Kidney glomerular epithelial cell (primary cell): ENCODE measurements at places on chromosomes 16 and 17.

DNA sequence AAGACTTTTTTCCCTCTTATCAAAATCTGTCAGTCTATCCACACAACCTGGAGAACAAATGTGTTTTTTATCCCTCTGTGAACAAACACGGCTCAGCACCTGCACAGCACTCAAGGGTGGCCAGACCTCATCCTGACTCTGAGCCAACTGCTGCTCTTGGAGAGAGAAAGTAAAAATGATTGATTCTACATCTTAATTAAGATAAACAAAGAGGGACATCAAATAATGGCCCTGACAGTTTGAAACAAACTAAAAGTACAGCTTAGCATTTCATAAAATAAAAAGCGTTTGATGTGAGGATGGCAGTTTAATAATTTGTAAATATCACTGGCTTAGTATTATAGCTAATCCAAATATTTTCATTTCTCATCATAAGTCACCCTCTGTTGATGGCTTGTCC, 106.2 kb downstream of the SNX11 start:
- DNase-seq, result no peak

GRCh38 chr16:80174416-80174815, 366.4 kb upstream of the DYNLRB2 start:
- peak; percentile 90 for DNase-seq

DNA sequence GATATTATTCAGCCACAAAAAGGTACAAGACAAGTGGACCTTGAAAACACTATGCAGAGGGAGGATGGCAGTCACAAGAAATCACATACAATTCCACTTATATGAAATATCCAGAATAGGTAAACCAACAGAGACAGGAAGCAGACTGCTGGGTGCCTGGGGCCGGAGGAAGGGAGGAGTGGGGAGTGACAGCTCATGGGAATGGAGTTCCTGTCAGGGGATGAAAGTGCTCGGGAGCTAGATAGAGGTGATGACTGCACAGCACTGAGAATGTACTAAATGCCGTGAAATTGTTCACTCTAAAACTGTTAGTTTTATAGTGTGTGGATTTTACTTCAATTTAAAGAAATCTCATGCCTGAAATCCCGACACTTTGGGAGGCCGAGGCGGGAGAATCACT, 74.2 kb upstream of the MED9 start:
- DNase-seq, result peak; percentile 8

DNA sequence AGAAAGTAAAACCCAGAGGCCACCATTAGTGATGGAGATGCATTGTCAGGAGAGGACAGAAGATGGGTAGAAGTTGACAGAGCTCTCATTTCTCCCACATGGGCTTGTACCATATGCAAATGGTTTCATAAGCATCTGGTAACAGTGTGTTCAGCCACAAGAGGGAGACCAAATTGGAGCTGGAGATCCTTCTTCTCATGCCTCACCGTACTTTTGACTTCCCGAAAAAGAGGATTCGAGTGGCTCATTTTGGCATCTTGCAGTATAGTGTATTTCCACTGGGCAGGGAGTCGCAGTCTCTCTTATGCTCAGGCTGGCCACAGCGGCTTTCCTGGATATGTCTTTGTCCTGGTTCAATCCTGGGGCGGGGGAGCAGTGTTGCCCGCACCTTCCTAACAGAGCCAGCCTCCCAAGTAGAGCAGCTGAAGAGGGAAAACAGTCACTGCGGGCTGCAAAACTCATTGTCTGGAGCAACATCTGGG, 23.8 kb downstream of the TBC1D3B start:
- DNase-seq, result no peak

GRCh38 chr16:79113826-79114225, 486.7 kb downstream of the MAF start:
- DNase-seq, result no peak

- DNase-seq, result no peak
Measured at GRCh38 chr16:59878999-59879398, 1144.9 kb upstream of the GOT2 start.

GRCh38 chr16:67652578-67653127, 7.4 kb downstream of the ACD start:
- peak; percentile 5 for DNase-seq

DNA sequence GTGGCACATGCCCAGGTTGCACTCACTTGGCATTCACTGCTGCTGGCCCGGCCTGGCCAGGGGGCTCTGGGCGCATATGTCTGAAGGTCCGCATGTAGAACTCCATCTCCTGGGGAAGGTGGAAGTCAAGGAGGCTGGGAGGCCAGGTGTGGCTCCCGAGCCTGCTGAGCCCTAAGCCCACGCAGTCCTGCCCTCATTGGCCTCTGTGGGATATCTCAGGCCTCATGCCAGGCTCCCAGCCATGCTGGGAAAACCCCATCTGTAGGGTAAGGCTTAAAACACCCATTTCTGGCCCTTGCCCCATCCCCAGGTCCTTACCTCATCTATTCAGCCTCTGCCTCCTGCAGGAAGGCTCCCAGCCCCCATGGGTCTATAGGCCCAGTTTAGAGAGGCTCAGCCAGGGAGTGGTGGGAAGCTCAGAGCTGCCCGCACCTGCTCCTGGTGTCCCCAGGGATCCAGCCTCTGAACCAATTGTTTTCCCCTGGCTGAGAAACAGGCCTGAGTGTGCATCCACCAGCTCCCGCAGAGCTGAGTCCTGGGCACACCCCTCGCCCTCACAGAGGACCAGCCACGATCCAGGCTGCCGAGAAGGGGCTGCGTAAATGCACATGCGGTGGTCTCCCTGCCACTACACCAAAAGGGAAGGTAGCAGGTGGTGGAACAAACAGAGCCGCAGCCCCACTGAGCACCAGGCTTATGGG, 2.3 kb upstream of the TPPP3 start:
- DNase-seq, result no peak

GRCh38 chr17:48393283-48393682, 36.7 kb downstream of the SKAP1 start:
- no peak for DNase-seq

GRCh38 chr16:85449885-85450245, 163.3 kb upstream of the GSE1 start:
- no peak for DNase-seq

DNA sequence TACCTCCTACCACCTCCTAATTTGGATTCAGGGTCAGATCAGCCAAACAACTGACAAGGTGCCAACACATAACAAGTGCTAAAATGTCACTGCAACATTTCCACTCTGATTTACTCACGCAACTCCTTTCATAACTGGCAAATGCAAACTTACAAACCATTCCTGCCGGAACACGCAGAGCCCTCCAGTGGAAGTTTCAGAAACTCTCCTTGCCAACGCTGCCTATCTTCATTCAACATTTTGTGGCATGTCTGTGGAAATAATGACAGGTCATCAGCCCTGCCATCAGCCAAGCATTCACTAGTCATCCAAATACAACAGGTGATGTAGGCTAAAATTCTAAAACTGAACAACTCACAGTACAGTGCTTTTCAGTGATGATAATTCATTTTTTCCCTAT, 37.7 kb upstream of the OR3A1 start:
- no peak for DNase-seq

- DNase-seq, result no peak
Measured at GRCh38 chr17:57559226-57559625, 185.9 kb downstream of the CCDC182 start.
